ENCODE measurements at places on chromosomes 1 and 21.

DNA sequence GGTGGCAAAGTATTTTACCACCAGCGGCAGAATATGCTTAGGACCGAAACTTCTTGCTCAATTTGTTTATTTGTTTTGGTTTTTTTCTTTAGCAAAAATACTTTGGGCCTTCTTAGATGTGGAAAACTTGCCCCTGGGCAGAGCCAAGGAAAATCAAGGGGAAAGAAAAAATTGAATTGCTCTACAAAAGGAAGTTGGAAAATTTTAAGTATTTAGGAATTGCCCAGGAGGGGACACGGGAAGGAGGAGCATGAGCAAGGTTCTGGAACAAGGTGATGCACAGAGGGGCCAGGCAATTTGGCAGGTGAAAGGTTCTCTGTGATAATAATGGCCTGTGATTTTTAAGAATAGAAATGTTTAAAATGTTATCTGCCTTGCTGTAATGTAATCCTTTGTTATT is 28.6 kb downstream of the SGIP1 start:
- no peak for DNase-seq

DNA sequence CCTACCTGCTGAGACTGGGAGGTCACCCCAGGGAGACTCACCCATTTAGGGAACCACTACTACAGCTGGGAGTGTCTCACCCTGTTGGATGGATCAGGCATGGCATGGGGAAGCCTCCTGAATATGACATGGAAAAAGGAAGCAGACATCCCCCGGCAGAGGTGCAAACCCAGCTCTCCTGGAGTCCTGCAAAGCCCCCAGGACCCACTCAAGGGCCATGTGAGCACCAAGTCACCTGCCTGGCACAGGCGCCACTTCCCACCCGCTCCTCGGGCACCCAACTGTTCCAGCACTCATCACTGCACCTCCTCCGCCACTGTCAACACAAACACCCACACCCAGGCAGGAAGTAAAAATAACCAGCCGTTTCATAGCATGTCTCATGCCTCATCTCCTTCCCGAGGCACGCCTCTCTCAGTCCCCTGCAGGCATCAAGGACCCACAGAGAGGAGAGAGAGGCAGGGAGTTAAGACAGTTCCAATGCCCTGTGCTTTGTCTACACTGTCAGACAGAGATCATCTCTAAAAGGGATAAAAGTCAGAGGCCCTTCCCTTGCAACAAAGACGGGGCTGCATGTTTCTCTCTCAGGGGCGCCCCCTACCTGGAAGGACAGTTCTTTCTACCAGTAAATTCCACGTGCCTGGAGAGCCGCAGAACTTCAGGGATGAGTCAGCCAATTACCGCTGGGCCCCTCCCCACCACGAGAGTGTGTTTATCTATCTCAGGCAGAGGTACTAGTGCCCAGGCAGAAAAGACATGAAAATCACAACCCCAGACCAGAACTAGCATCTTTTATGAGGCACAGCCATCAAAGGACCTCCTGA is 150.1 kb upstream of the SOD1 start:
- DNase-seq: peak; percentile 36

DNA sequence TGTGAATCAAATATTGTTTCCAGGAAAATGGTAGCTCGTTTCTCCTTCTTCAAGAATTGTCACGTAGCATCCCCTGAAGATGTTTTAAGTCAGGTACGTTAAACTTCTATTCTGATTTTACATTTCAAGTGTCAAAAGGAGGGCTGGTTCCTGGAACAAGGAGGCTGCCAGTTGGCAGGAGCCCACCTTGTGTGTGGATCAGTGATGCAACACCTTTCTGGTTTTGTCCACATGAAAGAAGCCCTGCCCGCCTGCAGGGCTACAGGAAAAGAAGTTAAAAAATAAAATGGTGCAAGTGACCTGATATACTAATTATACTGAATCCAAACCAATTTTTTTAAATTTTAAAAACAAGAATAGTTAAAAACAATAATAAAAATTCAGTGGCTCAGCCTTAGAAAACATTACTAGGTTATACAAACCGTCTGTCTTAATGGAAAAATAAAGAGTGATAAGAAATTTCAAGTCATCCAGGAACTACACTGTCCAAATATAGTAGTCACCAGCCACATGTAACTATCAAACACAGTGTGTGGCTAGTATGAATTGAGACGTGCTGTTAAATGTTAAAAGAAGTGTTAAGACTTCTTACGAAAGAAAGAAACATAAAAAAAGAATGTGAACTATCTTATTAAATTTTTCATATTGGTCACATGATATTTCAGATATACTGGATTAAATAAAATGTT is 123.1 kb downstream of the APP start:
- DNase-seq: no peak

- no peak for DNase-seq
Measured at GRCh38 chr1:229248821-229249817, 21.8 kb upstream of the RAB4A start.

DNA sequence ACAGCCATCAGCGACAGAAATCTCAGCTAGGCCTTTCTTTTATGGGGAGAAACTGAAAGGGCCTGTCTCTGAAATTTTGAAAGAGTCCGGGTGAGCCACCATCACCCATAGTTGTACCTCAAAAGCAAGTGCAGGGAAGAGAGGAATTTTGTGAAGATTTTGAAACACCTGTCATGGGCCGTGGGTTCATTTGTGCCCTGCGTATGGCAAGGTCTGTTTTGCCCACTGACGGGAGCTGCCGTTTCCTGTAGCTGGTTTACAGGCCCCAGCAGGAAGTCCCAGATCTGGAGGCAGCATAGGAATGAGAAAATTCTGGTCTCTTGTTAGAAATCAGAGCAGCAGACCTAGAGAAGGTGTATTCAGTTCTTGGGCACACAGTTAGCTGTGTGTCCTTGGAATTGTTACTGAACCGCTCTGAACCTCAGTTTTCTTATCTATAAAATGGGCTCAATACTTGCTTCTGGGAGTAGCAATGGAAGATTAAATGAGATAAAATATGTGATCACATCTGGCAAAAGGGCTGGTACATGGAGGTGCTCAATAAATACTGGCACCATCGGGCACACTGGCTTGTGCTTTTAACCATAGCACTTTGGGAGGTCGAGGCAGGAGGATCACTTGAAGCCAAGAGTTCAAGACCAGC is 52.5 kb downstream of the MAN1C1 start:
- DNase-seq: no peak

GRCh38 chr1:94022471-94023189 is 98.3 kb downstream of the ABCA4 start:
- no peak for DNase-seq

GRCh38 chr1:220604926-220605325 is 77.0 kb downstream of the MARK1 start:
- no peak for DNase-seq

- DNase-seq: no peak
Measured at GRCh38 chr1:173946380-173946921, 29.3 kb upstream of the SERPINC1 start.

- DNase-seq: no peak
Measured at GRCh38 chr1:11044849-11045427, 2.1 kb downstream of the MASP2 start.

DNA sequence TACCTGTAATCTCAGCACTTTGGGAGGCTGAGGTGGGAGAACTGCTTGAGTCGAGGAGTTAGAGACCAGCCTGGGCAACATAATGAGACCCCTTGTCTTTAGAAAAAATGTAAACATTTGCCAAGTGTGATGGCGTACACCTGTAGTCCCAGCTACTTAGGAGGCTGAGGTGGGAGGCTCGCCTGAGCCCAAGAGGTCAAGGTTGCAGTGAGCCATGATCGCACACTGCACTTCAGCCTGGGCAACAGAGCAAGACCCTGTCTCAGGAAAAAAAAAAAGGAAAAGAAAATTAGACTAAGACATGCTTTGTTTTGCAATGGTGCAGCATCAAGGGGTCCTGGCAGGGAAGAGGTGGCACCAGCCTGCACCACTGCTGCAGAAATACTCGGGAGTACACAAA is 16.8 kb upstream of the GPR157 start:
- DNase-seq: no peak

GRCh38 chr1:18928406-18928805 is 26.1 kb upstream of the ALDH4A1 start:
- DNase-seq: no peak

DNA sequence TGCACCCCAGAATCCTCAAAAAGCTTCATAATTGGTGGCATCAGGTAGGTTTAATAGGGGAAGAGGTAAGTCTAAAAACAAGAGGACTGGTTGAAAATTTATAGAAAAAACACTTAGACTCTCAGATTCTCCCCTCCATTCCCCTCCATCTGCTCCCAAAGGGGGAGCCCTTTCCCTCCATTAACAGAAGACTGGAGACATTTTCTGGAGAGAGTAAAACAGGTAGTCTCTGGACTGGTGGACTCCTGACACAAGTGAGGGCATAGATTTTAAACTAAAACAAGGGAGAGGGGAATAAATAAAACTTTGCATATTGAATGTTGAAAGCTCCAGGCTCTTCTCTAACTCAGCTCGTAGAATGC is 54.0 kb upstream of the IPO9 start:
- DNase-seq: no peak
